Stimulated activated CD8-positive, alpha-beta memory T cell treated with anti-CD3 and anti-CD28 coated beads, Interleukin-7, amount 100 ng/mL, for 1 hour (primary cell): ENCODE measurements at places on chromosomes 16 and 17.

DNA sequence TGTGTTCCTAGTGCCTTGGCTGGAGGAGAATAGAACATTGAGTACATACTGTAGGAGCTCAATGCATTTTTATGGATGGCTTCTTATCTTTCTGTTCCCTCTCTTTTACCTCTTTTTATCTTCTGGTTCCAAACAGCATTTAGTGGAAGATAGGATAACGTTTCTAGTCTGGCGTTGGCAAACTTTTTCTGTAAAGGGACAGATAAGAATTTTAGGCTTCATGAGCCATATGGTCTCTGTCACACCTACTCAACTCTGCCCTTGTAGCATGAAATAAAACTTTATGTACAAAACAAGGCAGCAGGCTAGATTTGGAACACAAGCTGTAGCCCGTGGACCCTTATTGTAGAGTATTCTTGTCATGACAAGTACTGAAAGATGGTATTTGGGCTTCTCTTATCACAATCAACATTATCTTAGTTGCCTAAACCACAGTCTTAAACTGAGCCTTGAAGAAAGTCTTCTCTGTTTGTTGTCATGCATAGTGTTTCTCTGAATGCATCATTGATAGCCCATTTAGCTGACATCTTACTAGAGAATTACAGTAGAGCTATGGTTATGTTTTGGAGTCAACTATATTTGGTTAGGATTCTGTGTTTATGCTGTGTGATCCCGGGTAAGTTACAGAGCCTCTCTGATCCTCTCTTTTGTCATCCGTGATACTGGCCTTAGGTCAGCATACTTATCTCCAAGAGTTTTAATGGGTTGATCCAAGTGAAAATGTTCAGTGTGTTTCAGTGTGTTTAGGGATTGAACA, 80.2 kb downstream of the HS3ST4 start:
- no peak for DNase-seq

GRCh38 chr17:79065105-79065670, 9.4 kb upstream of the ENGASE start:
- no peak for DNase-seq

DNA sequence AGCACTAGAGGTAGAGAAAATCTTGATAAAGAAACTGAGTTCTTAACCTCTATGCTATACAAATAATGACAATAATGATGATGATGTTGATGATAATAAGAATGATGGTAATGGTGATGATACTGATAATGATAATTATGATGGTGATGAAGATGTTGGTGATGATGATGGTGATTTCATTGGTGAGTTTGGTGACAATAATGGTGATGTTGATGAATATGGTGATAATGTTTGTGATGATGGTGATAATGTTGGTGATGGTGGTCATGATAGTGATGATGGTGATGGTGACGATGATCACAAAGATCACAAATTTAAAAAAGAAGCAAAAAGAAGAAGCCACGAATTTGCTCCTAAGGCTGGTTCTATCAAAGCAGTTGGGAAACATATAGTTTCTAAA, 519.0 kb upstream of the C16orf82 start:
- no peak for DNase-seq

DNA sequence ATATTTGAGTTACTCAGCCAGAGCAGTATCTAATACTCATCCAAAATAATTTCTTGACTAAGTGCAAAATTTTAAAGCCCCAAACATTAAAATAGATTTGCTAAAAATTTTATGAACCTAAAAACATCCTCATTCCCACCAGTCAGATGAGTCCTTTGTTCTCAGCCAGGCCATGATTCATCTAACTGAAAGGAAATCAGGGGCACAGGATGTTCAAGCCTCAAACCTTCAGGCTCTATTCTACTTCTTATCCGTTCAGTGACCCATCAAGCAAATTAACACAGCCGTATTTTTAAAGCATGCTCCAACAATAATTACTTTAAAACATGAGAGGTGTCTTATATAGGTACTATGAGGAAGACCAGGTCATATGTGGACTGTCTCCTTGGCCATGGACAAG, 176.5 kb upstream of the MON1B start:
- no peak for DNase-seq

GRCh38 chr17:73155410-73156165, 9.2 kb upstream of the SSTR2 start:
- no peak for DNase-seq

- DNase-seq, result no peak
Observed at GRCh38 chr16:88770461-88771293, 14.3 kb downstream of the PIEZO1 start.

DNA sequence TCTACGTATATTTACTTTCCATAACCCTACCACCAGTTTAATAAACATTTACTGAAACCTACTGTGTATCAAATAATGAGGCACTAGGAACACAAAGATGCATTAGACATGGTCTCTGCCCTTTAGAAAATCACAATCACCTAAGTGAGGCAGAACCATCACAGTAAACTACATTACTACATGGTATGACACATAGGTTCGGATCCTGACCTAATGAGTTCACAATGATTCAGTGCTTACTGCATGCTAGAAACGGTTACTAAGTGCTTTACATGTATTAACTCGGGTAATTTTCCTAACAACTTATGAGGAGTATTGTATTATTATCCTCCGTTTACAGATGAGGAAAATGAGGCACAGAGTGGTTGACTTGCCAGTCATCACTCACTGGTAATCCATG, 5.2 kb upstream of the SYNRG start:
- no peak for DNase-seq

- no peak for DNase-seq
Observed at GRCh38 chr17:9959377-9959981, 54.4 kb upstream of the RCVRN start.

DNA sequence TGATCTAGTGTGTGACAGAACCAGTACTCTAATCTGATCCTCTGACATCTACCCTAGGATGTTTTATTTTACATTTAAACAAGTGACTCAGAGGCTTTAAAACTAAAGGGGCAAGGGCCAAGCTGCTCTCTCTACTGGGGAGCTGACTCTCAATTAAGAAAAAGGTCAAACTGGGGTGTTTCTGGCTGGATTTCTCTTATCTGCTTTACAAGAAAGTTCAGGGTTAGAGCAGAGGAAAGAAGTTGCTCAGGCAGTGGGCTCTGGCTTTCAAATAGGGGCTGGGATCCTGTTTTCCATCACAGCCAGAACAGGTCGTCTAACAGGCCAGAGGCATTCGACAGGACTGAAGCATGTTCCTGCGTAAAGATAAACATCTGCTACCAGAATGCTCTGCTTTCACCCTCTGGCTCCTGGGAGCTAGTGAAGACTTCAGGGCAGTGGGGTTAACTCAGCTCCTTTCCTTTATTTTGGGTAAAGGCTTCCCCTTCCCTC, 8.5 kb downstream of the MMP28 start:
- DNase-seq, result no peak

DNA sequence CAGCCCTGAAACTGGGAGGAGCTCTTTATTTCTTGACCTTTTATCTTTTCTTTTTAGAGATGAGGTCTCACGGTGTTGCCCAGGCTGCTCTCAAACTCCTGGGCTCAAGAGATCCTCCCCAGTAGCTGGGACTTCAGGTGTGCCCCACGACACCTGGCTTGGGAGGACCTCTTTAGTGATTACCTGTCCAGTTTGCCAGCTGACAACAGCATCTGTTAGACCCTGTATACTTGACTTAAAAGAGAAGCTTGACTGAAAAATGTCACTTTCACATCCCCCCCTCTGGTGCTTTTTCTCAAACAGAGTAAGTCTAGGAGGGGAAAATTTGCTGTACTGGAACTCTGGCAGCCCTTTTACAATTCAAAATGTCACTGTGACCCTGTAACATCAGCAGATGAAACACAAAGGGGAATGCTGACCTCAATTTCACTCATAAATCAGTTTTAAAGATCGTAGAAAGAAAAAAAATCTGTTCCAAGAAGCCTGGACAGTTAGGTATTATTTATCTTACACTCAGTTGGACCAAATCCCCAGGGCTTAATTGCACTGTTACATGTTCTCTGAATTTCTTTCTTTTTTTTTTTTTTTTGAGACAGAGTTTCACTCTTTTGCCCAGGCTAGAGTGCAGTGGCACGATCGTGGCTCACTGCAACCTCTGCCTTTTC, 1.8 kb upstream of the ERN1 start:
- no peak for DNase-seq

- no peak for DNase-seq
Observed at GRCh38 chr17:9032583-9032982, 11.3 kb downstream of the NTN1 start.

DNA sequence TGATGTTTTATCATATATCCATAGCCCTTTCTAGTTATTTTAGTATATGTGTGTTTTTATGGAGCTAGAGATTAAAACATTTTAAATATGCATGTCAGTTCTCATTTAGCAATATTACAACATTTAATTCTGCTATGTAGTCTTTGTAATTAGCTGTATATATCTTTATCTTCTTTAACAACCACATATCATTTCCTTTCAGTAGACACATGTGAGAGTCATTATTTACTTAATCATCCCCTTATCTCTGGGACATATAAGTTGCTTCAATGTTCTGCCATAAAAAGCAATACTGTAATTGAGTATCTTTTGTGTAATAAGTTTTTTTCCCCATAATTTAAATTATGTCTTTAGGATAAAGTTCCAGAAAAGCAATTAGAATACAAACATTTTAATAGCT, 52.0 kb upstream of the CLEC3A start:
- DNase-seq, result no peak

DNA sequence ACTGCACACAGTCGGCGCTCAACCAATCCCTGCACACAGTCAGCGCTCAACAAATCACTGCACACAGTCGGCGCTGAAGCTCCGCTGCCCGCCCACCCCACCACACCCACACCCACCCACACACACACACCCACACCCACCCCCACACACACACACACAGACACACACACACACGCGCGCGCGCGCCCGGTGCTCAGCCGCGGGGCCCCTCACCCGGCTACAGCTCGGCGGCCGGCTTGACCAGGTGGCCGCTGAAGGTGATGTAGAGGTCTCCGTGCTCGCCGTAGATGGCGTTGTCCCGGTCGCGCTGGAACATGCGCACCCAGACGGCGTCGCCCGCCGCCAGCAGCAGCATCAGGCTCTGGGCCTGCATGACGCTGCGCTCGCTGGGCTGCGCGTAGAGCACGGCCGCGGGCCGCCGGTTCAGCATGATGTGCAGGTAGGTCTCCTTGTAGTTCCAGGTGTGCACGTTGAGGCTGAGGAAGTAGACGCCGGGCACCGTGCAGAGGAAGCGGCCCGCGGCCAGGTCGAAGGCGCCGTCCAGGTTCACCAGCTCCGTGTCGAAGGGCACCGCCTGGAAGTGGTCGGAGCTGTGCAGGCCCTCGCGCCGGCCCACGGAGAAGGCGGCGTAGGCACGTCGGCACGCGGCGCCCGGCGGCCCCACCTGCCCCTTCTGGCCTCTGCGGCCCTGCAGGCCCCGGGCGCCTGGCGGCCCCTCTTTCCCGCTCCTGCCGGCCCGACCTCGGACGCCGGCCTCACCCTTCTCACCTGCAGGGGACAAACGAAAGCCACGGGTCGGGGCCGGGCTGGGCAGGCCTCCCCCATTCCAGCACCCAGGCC, 2.5 kb downstream of the C1QTNF8 start:
- no peak for DNase-seq

GRCh38 chr17:10751563-10751962, 21.7 kb upstream of the TMEM220 start:
- DNase-seq, result no peak

- no peak for DNase-seq
Observed at GRCh38 chr17:50088952-50089825, 6.0 kb upstream of the PDK2 start.

DNA sequence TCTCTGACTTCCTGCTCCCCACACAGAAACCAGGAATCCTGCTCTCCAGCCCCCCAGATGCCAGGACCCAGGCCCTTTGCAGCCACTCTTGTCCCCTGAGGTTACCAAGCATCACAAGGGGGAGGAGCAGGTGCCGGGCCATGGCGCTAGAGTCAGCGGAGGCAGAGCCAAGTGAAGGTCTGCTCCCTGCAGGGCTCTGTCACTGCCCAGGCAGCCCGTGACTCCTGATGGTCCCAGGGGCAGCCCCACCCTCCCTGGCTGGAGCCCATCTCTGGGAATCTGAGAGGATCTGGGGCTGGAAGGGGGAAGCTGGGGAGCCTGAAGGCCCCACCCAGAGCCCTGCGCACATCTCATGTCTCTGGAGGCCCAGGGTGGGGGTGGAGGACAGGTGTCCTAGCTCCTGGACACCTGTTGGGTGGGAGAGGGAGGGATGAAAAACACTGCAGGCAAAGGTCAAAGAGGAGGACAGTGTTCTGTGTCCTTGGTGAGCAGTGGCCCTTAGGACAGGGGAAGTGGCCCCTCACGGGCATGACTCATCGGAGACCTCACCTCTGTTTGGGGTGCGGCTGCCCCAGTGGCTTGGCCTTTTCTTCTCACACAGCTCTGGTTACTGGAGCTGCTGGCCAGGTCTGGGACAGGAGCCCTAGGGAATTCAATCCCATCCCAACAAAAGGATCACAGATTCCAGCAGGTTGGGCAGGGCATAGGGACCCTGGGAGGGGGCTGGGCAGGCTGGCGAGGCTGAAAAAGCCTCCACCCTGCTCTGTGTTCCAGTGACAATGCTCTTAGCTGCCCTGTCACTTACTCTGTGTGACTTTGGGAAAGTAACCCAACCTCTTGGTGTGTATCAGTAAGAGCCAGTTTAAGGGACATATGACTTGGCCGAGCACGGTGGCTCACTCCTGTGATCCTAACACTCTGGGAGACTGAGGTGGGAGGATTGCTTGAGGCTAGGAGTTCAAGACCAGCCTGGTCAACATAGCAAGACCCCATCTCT, at the start of gene PRSS36:
TSS of gene PRSS36 (minus strand) at position 173 of the 997 bp plus-strand sequence. CDS start at position 142, 31 bp downstream.
- no peak for DNase-seq

DNA sequence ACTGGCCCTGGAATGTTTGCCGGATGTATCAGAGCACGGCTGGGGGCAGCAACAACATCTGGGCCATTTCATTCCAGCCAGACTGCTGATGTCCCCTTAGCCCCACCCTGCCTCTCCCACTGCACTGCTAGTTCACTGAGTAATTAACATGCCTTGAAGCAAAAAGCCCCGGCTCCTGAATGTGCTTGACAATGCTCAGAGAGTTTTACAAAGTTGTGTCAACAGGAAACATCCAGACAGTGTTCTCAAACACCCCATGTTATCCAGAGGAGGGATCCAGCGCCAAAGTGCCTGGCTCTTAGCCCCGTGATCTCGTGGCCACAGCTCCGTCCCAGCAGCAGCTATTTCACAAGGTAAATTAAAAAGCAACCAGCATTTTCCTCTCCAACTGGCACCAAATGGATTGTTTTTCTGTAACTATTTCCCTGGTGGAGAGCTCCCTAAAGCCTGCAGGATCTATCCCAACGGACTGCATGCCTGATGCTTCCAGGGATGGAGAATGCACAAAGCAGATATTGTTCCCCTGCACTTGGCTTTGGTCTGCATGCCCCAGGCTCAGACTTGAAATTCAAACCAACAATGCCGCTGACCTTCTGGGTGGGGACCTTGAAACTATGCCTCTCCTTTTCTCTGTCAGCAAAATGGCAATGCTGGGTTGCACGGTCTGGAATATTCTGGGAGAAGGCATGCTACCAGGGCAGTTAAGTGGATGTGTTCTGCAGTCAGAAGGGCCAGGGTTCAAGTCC, 115.6 kb upstream of the CDH5 start:
- no peak for DNase-seq

DNA sequence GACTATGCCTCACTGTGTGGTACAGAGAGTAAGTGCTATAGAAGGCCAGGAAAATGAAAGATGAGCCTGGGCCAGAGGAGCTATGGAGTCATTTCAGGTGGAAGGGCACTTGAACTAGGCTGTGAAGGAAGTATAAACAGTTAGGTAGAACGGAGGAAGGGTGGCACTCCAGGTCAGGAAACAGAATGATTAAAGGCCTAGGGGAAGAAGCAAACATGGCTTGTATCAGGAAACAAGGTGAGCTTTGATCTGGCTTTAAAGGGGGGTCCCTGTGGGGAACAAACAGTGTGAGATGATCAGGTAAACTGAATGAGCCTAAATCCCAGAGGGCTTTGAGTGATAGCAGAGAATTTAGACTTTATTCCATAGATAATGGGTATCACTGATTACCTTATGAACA, 16.9 kb downstream of the MAP3K3 start:
- no peak for DNase-seq
